Left lung (tissue), 14 donors: ENCODE measurements at places on chromosomes 1 and 21. TPM values are rescaled to one million over a fixed set of nuclear protein-coding genes. Genes with fewer than 3 reads are reported as not detected.

GRCh38 chr1:94562519-94563260, 21.1 kb upstream of the F3 start:
- H3K36me3 ChIP-seq = no peaks in the 10 kb centered on the region
- H3K27ac ChIP-seq = peak overlapping the region; percentile 48
- H3K4me1 ChIP-seq = no peaks in the 10 kb centered on the region
- no peaks in the 10 kb centered on the region for H3K27me3 ChIP-seq
- DNase-seq = no peak

DNA sequence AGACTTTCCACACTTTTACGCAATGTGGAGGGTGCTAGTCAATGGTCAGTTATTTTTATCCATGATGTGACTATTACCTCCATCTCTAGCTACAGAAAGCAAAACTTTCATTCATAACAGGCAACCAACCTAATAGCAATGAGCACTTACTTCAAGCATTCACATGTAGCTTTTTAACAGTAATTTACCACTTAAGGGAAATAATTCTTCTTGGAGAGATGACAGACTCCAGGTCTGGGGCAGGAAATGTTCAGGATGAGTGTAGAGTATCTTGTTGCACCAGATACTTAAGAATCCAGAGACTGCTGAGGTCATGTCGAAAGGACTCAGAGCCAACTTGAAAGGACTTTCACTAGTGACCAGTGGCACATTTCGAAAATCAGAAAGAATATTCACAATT, 347.6 kb downstream of the CHRM3 start:
- no peaks in the 10 kb centered on the region for H3K27me3 ChIP-seq
- H3K4me1 ChIP-seq = no peaks in the 10 kb centered on the region
- no peak overlapping the region for H3K27ac ChIP-seq
- H3K4me3 ChIP-seq = no peak overlapping the region
- H3K36me3 ChIP-seq = no peaks in the 10 kb centered on the region

DNA sequence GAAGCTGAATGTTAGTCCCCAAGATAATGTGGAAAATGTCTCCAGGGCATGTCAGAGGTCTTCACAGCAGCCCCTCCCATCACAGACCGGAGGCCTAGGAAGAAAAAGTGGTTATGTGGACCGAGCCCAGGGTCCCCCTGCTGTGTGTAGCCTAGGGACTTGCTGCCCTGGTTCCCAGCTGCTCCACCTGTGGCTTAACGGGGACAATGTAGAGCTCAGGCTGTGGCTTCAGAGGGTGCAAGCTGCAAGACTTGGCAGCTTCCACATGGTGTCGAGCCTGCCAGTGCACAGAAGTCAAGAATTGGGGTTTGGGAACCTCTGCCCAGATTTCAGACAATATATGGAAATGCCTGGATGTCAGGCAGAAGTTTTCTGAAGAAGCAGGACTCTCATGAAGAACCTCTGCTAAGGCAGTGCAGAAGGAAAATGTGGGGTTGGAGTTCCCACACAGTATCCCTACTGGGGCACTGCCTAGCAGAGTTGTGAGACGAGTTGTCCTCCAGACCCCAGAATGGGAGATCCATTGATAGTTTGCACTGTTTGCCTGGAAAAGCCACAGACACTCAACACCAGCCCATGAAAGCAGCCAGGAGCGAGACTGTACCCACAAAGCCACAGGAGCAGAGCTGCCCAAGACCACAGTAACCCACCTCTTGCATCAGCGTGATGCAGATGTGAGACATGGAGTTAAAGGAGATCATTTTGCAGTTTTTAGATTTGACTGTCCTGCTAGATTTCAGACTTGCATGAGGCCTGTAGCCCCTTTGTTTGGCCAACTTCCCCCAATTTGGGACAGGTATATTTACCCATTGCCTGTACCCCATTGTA, 204.9 kb downstream of the MRPL39 start:
- no peaks in the 10 kb centered on the region for H3K4me1 ChIP-seq
- no peaks in the 10 kb centered on the region for H3K27me3 ChIP-seq
- no peak for DNase-seq

DNA sequence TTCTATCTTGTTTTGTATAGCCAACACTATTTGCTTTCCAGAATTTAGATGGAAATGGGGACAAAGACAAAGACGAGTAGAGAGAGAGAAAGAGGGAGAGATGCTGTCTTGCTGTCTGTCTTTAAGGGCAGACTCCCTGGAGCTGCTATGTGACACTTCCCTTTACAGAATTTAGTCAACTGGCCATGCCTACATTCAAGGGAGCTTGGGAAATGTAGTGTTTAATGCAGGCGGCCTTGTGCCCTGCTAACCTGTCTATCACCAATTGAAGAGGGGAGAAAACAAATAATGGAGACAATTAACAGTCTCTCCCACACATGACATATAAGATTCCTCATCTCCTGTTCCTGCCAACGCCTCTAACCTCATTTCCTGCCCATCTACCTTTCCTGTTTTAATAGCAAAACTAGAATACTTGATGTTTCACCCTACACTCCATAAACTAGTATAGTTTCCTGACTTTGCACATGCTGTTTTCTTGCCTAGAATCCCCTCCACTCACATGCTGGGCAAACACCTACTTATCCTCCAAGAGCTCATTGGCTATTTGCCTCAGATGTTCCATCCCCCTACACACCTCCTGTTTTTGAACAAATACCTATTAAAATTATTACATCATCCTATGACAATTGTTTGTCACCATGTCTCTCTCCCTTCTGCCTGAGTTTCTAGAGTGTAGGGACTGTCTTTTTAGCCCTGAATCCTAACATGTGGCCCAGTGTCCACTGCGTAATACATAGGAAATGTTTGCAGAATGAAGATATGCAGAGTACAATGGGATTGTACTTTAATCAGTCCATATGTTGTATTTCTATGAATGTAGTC, 117.2 kb downstream of the SLC25A24 start:
- H3K4me3 ChIP-seq = no peak overlapping the region
- no peak for DNase-seq
- H3K27me3 ChIP-seq = no peaks in the 10 kb centered on the region

DNA sequence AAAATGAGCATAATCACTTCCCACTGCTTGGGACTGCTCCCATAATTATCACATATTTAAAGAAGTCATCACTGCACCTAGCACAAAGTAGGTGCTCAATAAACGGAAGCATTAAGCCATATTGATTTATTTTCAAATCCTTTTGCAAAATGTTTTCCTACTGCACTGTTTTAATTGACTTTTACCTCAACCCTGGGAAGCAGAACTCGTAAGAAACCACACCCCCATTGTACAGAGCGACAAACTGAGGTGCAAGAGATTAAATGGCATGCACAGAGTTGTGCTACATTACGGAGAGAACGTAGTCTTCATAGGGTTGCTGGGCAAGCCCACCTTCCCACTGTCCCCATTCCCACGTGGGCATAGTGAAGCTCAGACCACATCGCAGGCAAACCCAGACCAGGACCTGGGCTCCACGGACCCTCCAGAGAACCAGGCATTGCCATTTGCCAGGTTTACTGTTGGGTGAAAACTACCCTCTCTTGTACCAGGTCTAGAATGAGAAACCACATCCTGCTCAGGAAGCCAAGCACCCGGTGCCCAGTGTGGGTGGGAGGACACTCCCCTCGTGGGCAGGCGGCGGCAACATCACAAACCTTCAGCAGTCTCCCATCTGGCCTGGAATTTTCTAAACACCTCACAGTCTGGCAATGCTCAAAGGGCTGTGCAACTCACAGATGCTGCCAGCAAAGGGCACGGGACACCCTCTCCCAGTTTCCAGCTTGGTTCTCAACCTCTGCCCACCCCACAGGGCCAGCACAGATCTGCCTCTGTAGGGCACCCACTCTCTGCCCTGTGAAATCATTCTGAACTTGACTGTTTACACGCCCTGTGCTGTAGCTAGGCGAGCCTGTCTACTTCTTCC, 8.2 kb downstream of the IFFO2 start:
- no peak for DNase-seq
- peaks cover 52% of the 10 kb centered on the region for H3K4me1 ChIP-seq

DNA sequence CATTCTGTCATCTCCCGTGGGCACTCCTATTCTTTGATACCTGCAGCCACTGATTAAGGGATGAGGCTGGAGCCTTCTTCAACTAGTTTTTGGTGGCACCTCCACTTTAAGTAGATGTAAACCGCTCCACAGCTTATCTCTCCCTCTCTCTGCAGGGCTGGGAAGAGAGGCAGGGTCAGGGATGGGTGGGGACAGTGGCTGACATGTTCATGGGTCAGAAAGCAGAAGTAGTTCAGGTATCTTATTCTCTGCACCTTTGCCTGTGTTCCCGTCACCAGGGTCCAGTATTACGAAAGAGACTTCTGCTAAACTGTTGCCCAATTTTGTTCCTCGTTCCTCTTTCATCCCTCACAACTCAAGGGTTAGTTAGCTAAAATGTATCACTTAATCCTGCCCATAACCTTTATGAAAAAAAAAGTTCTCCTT, 51.7 kb upstream of the EDEM3 start:
- DNase-seq = no peak
- peaks cover 19% of the 10 kb centered on the region for H3K4me1 ChIP-seq
- no peaks in the 10 kb centered on the region for H3K36me3 ChIP-seq
- H3K4me3 ChIP-seq = no peak overlapping the region

GRCh38 chr1:119713749-119714456, 2.2 kb downstream of the PHGDH start:
- H3K4me1 ChIP-seq = peaks cover 22% of the 10 kb centered on the region
- no peak overlapping the region for H3K4me3 ChIP-seq
- DNase-seq = no peak
- no peaks in the 10 kb centered on the region for H3K27me3 ChIP-seq
- no peak overlapping the region for H3K27ac ChIP-seq
- no peaks in the 10 kb centered on the region for H3K36me3 ChIP-seq

- no peak overlapping the region for H3K4me3 ChIP-seq
- H3K27me3 ChIP-seq = no peaks in the 10 kb centered on the region
- no peak for DNase-seq
Observed at GRCh38 chr21:17829472-17829871, 10.3 kb upstream of the C21orf91 start.

DNA sequence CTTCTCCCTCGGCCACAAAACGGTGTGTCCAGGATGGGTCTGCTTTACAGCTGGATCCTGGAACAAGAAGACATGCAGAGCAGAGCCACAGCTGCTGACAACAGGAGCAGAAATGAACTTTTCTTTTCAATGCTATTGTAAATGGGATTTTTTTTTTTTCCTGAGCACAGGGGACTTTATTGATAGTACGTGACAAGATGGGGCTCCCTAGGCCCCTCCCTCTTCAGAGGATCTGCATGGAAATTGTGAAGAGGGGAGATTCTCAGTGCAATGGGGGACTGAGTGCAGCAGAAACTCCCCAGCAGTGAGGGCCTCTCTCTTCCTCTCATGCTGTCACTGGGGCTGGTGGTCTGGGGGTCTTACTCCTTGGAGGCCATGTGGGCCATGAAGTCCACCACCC, 40.8 kb upstream of the CD2 start:
- H3K4me1 ChIP-seq = peaks cover 15% of the 10 kb centered on the region
- no peak overlapping the region for H3K4me3 ChIP-seq
- DNase-seq = no peak
- H3K27me3 ChIP-seq = no peaks in the 10 kb centered on the region
- no peak overlapping the region for H3K27ac ChIP-seq

Gene LRRC71
- total RNA-seq = 3.5 TPM
